ENCODE measurements at places on chromosomes 6 and 20. TPM values are rescaled to one million over a fixed set of nuclear protein-coding genes. Genes with fewer than 3 reads are reported as not detected.

The SLC22A16 gene
- polyA plus RNA-seq = not detected

GRCh38 chr20:60808003-60808672 is 443.9 kb upstream of the CDH4 start:
- no peak for DNase-seq

DNA sequence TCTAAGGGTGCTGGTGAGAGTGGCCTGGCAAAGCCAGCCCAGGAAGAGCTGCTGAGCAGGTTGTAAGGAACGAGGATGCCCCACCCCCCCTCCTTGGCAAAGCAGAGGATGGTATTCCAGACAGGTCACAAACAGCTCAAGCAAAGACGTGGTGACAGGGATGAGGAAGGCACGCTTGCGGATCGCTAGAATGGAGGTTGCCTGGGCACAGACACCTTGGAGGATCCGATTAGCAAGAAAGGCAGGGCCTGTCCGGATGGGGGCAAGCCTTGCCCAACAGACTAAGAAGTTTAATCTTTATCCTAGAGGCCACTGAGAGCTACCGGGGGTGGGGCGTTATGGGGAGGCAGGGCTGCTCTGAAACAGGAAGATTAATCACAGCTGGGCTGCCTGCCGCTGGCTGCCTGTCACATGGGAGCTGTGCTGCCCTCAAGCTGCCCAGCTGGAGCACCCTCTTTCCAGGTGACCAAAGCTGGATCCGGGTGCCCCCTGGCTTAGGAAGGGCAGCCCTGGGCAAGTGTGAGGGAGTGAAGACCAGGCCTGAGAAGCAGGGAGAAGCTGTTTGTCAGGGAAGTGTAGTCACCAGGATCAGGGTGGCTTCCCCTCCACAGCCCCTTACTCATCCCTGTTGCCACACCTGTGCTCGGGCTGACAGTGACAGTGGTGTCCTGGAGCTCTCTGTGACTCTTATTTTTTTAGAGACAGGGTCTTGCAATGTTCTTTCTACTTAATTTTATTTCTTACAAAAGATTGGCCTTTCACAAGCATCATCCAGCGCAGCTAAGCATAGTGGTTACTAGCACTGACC is 9.1 kb upstream of the MAPK13 start:
- peak; percentile 11 for DNase-seq

- DNase-seq = no peak
Observed at GRCh38 chr6:137307163-137307854, 88.1 kb upstream of the IFNGR1 start.

- DNase-seq = peak; percentile 21
Observed at GRCh38 chr6:35694462-35694861, 5.7 kb upstream of the FKBP5 start.
